ENCODE measurements at places on chromosomes 4 and X.

- DNase-seq = no peak
Observed at GRCh38 chr4:53767482-53767881, 176.2 kb upstream of the LNX1 start.

DNA sequence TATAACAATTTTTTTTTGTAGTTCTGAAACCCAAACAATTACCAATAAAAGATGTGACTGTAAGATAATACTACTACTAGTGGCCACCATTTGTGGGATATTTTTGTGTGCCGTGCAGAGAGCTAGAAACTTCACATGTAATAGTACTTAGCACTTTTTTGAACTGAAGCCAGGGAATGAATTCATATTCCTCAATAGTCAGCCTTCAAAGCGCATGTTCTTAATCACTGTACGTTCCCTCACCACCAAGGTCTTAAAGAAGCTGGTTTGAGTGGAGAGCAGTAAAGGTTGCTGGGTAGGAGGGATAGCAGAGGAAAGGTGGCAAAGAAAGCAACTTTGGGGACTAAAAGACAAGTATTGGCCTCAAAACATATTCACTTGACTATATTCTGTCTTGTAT, 9.6 kb upstream of the RUFY3 start:
- DNase-seq = no peak

DNA sequence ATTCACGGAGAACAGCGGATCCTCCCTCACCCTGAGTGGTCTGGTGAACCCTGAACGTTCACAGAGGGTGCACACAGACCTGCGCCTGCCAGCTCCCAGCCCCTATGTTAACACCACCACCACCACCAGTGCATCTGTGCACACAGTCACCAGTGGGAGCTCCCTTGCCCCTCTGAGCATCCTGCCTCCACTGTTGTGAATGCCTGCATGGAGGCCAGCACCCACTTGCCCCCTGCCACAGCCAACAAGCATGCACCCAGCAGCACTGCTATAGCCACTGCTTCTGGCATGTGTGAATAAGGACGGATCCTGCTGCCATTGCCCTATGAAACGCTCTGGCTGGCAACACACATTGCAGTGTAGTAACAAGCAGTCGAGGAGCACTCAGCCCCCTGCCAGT, 29.1 kb upstream of the PWWP3B start:
- DNase-seq = no peak

DNA sequence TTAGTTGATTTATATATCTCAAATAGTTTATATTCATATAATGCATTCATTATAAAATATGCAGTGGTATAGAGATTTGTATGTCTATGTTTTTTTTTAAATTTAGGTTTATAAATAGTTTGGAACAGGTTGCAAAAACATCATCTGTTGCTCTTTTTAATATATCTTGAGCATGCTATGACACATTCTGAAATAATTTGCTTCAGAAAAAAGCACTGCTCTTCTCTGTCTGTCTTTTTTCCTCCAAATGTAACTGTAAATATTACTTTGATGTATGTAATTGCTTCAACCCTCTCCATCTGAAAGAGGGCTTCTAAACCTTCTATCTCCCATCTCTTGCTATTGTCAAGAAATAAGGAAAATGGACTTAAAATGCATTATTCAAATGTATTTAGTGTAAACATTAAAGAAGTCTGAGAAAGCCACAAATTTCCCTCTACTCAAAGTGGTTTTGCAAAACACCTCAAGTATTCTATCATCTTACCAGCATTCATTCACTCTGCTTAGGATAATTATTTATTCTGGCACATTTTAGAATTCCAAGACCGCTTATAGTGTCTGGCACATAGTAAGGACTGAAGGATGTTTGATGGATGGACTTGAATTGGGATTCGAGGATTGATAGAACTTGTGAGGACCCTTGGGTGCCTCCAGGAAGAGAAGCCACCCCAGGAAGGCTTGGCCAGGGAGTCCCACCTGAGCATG, 87.8 kb downstream of the CLNK start:
- no peak for DNase-seq

DNA sequence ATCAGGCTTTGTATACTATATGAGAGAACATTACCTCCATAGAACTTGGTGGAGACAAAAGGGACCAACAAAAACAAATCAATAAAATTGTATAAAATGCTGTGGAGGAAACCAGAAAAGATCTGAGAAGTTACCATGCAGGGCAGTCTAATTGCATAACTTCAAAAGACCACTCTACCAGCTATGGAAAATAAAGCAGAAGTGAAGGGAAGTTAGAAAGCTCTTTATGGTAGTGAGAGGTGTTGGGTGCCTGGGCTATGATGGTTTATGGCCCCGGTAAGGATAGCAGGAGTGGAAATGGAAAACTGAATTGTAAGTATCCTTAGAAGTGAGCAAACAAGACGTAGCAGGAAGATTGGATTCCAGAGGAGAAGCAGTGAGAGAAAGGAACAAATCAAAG, 3.1 kb downstream of the TMEM184C start:
- no peak for DNase-seq

DNA sequence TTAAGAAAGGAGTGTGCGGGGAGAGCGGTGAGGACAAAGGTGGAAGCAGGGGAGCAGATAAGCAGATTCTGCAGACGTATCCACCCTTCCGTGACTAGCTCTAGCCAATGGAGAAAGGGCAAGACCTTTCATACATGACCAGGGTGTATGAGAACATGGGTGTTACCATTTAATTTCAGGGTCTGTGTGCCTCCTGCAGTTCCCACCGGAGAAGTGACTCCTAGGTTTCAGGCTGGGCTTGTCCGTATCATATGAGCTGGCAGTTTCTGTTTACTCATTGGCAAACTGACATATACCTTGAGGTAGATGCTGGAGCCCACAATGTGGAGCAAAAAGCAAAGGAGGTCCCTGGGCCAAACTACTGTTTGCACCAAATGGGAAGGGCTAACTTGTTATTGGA, 6.8 kb downstream of the RBM47 start:
- no peak for DNase-seq

- DNase-seq = no peak
Observed at GRCh38 chrX:72273718-72274117, 3.3 kb downstream of the RPS4X start.

- DNase-seq = no peak
Observed at GRCh38 chrX:368811-369562, 17.7 kb downstream of the PPP2R3B start.

DNA sequence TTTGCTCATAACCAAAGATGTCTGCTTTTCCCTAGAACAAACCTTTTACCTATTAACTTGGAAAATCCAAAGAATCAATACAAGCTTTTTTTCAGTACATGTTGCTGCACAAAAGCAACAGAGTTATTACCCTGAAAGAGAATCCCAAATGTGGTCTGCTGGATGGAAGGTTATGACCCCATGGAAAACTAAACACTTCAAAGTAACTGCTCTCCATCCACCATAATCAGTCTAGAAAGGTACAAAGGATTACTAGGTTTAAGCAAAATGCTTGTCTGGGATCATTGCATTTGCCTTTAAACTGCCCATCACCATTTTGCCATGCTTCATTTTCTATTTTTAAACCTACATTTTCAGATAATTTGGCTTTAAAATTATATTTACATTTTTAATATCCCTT, 11.7 kb downstream of the MMRN1 start:
- DNase-seq = no peak

DNA sequence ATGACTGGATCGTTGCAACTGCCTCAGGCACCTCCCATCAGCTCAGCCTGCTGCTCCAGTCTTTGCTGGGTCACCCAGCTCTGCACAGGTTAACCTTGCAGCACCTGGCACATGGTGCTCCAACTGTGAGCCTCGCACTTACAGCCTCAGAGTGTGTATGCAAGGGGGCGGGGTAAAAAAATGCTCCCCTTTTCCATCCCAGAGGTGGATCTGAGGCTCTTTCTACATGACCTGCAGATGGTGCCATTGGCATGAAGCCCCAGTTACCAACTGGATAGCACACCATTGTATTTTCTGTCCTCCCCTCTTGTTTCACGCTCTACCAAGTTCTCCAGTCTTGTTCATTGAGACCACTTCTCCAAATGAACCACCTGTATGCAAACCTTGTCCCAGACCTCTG, 46.2 kb upstream of the TRPC3 start:
- no peak for DNase-seq

- DNase-seq = no peak
Observed at GRCh38 chrX:100658941-100659381, 15.0 kb downstream of the SRPX2 start.

GRCh38 chr4:32161392-32161791, 1441.2 kb downstream of the PCDH7 start:
- DNase-seq = no peak

GRCh38 chrX:25717122-25717521, 421.0 kb upstream of the MAGEB18 start:
- DNase-seq = no peak

DNA sequence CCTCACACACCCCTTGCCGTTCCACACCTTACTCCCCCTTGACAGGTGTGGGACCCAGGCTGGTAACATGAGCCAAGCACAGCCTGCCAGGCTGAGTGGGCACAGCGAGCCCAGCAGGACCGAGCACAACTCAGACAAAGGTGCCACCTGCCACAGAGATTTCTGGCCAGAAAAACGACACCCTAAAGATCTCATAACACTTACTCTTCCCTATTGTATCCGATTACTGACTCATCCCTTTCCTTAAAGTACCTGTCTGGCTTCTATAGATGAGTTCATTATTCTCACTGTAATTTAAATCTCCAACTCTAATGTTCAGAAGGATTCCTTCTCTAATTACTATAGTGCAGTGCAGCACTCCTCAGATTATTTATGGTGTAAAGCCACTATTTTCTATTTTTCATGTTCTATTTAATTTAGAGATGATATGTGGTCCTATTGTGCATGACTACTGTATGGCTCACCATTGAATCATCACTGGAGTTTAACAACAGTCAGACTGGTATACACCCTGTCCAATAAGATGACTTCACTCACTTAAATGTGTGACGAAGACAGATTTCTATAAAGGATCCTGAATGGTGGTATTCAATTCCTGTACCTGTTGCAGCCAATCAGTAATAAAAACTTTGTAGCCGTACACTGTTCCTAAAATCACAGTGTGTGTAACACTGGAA, 7.6 kb upstream of the SYTL5 start:
- DNase-seq = no peak

- no peak for DNase-seq
Observed at GRCh38 chr4:148845609-148846008, 403.4 kb upstream of the NR3C2 start.

DNA sequence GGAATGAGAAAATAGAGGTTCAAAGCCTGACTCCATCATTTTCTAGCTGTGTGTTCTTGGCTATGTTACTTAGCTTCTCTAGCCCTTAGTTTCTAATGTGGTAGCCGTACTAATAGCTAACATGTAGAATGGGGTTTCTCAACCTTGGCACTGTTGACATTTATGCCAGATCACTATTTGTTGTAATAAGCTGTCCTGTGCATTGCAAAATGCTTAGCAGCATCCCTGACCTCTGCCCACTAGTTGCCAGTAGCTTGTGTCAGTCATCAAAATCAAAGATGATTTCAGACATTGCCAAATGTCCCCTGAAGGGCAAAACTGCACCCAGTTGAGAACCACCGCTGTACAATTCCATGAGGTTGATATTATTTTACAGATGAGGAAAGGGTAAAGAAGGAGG, 18.3 kb upstream of the ADAMTS3 start:
- DNase-seq = no peak

GRCh38 chrX:132730266-132730665, 228.2 kb downstream of the HS6ST2 start:
- no peak for DNase-seq

DNA sequence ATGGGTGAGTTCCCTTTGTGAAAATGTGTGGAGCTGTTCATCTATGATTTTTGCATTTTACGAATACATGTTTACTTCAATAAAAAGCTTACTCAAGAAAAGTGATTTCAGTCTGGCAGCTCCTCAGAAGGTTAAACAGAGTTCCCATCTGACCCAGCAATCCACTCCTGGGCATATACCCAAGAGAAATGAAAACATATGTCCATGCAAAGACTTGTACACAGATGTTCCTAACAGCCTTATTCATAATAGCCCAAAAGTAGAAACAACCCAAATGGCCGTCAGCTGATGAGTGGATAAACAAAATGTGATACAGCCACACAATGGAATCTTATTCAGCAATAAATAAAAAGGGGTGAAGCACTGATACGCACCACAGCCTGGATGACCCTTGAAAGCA, 20.8 kb downstream of the CLCN4 start:
- no peak for DNase-seq

GRCh38 chrX:42519666-42520231, 258.2 kb downstream of the PPP1R2C start:
- DNase-seq = no peak

GRCh38 chrX:39795605-39796004, 302.2 kb downstream of the BCOR start:
- DNase-seq = no peak

Data from activated naive CD4-positive, alpha-beta T cell treated with anti-CD3 and anti-CD28 coated beads, Interleukin-2, amount 50 U/mL, for 16 hours (primary cell).